ENCODE measurements at places on chromosomes 2 and 18.

DNA sequence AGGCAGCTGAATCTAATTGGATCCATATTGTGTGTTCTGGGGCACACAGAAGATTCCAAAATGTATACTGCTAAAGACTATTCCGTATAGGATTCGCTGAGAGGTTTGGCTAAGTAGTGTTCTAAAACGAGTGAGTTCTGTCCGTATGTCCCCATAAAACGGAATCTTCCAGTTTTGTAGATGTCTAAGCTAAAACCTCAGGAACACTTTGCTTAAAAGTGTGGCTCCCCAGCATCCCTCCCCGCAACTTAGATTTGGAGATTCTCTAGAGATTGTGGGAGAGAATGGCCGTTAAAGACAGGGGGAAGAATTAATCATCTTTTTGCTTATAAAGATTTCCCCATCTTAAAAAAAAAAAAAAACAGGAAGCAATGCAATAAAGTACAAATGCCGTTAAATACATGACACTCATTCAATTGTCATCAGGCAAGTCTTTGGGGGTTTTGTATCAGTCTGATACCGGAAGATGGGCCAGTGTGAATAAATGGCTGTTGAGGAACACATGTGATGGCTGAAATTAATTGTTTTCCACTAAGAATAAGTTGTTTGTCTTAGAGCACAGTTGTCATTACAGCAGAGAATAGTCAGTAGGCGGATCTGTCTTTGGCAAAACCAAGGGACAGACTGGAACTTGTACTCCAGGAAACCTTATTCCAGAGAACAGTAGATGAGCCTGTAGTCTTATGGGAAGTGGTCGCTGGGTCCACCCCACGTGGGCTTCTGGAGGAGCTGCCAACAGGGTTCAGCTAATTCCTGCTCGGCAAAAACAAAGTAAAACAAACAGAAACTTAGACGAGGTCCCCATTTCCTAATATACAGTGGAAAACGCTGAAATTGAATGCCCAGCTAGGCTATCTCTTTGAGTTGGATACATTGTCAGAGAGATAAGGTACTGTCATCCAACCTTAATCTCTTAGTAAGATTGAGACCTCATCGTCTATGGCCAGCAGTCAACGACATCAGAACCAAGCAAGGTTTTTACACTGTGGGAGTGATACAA lies 1.7 kb downstream of the EMILIN2 start:
- no peak for DNase-seq

DNA sequence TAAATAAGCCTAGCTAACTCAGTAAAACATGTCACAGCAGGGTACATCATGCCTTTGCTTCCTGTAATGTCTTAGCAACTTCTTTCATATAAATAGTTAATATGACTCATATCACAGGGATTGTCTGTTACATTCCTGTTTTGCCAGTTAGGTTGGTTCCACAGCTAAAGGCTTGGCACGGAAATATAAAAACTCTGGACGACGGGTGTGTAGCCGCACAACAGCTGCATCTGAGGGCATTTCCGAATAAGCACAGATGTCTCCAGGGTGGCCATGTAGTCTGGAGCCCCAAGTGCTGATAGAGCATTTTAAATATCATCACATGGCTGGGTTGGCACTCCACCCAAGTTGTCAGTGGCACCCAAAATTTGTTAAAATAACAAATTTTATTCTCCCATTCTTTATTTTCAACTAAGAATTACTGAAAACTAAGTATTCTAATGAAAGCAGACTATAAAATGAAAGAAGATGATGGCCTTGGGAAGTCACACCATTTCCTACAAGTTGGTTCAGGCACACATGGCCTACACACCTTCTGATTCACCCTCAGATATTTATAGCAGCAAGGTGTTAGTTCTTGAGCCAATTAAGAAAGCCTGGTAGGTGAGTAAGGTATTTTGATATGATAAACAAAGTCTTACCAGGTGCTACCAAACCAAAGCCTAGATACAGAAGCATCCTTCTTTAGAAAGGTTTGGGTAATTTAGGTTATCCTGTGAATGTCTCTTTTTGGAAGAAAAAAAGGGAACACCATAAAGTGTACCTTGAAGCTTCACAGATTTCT lies 61.8 kb upstream of the STK17B start:
- DNase-seq = no peak

DNA sequence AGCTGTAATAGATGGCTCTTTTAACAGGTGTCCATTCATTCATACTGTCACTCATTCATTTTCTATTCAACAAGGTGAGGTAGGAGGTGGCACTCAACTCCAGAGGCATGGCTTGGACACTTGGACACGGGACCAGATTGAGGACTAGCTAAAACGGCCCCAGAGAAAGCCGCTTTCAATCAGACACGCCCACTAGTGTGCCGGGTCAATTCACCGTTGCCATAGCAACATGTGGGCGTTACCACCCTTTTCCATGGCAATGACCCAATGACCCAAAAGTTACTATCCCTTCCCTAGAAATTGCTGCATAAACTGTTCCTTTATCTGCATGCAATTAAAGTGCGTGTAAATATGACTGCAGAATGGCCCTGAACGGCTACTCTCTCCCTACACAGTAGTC lies 49.2 kb upstream of the LGALSL start:
- DNase-seq = no peak

- no peak for DNase-seq
Observed at GRCh38 chr2:20136149-20136548, 84.7 kb upstream of the LAPTM4A start.

DNA sequence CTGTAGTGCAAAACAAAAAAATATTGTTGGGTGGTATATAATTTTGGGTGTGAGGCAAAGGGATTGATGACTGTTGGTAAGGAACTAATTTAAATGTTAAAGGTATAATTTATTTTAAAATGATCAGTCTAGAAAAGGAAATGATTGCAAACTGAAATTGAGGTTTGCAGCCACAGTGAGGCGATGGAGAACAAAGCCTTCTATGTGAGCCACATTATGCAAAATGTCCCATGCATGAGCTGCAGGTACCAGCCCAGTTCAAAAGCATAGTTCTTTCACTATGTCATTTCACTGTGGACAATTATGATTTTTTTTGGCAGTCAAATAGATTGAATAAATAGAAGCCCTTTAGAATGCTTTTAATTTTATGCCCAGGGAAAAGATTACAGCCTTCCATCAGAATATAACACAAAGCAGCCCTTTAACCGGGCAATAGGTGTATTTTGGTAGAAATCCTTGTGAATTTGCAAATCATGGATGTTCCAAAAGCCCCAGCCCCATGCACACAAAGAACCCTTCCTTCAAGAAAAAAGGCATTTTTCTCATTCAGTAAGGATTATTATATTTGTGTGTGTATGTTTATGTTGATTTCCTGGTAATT lies 1.7 kb downstream of the MAP2 start:
- DNase-seq = no peak

DNA sequence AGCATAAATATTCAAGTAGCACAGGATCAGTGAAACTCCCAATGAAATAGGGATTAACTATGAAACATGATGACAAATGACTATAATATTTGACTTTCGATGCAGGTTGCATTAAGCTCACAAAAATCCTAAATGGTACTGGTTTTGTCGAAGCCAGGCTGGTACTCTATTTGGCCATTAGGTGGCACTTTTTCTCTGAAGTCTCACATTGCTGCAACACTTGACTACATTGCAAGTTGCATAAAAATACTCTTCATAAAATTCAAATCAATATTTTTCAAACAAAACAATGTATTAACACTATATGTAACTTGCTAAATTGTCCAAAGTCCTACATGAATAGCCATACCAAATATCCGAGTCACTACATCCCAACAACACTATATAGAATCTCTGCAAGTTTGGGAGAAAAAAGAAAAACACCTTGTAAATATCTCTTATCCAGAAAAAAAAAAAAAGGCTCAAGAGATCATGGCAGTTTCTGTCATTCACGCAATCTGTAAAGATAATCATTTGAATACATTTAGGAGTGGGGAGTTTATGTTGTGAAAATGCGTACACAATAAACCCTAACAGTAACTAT lies 9.5 kb downstream of the RTTN start:
- DNase-seq = no peak

- DNase-seq = no peak
Observed at GRCh38 chr18:10020171-10020570, 106.4 kb downstream of the VAPA start.

- no peak for DNase-seq
Observed at GRCh38 chr2:8216397-8216796, 465.5 kb upstream of the ID2 start.

GRCh38 chr2:220259662-220260061 lies 632.2 kb downstream of the SLC4A3 start:
- no peak for DNase-seq

DNA sequence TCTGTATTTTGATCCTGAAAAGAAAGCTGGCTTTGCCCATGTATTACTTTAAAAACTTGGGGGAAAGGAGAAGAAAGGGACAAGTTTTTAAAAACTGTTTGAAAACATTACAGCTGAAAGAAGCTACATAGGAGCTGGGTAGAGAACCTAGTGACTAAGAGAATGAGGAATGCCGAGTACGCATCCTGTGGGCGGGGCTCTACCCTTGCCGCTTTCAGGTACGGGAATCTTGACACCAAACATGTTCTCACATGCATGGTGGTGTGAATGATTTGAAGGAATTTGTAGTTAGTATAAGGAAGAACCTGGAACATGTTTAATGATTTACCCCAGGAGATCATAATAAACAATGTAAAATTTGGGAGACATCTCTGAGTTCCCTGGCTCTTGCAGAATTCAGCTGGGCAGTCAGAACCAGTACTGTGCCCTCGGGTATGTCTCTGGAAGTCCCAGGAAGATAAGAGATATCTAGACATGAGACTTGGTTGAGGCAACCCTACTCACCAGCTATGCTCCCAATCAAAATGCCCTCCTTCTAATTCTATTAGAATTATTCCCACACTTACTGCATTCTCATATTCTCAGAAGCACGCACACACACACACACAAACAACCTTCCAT lies 16.5 kb upstream of the TGFA start:
- DNase-seq = no peak

Data from stimulated activated CD4-positive, alpha-beta T cell treated with anti-CD3 and anti-CD28 coated beads, Interleukin-4, amount 100 ng/mL, for 48 hours (primary cell).